ENCODE measurements at places on chromosomes 2 and 18. TPM values are rescaled to one million over a fixed set of nuclear protein-coding genes. Genes with fewer than 3 reads are reported as not detected.

LRP2 gene
- total RNA-seq, result 1.9 TPM

TEX44 gene
- not detected for total RNA-seq

CFAP65 gene
- 0.23 TPM for total RNA-seq

LAMA1 gene
- 47.6 TPM for total RNA-seq

NOSTRIN gene
- total RNA-seq, result not detected

GRCh38 chr2:170052151-170052550 lies 125.8 kb upstream of the MYO3B start:
- no peaks in the 10 kb centered on the region for H3K27me3 ChIP-seq
- H3K4me1 ChIP-seq, result peaks cover 11% of the 10 kb centered on the region
- no peak for DNase-seq
- no peaks in the 10 kb centered on the region for H3K36me3 ChIP-seq
- H3K27ac ChIP-seq, result no peak overlapping the region

DNA sequence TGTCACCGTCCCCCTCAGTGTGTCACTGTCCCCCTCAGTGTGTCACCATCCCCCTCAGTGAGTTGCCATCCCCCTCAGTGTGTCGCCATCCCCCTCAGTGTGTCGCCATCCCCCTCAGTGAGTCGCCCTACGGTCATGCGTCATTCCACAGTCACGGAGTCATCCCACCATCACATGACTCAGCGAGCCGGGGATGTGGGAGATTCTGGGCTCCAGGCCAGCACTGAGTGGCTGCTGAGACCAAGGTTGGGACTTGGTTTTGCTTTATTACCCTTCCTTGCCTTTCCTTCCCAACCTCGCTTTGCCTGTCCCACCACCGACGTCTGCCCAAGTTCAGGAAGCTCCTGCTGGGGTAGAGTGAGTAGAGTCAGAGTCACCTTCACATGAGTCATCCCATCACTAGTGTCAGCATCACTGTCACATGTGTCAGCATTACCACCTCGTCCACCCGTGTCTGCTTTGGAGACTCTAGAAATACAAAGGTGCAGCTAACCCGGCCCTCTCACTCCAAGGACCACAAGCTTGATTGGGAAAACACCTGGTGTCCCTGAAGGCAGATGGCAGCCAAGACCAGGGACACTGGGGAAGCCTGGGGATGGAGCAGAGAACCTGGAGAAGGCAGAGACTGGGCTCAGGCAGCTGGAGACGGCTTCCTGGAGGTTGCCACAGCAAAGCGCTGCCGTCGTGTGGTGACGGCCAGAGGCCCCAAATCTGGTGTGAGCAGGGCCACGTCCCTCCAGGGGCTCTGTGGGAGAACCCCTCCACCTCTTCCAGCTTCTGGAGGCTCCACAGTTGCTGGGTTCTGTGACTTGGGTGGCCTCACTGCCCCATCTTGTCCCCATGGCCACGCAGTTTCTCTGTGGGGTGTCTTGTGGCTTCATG lies 485.2 kb upstream of the SALL3 start:
- DNase-seq, result no peak
- no peaks in the 10 kb centered on the region for H3K4me1 ChIP-seq
- H3K27ac ChIP-seq, result no peak overlapping the region
- H3K27me3 ChIP-seq, result no peaks in the 10 kb centered on the region
- no peak overlapping the region for H3K4me3 ChIP-seq
- H3K36me3 ChIP-seq, result peaks cover 6% of the 10 kb centered on the region

DNA sequence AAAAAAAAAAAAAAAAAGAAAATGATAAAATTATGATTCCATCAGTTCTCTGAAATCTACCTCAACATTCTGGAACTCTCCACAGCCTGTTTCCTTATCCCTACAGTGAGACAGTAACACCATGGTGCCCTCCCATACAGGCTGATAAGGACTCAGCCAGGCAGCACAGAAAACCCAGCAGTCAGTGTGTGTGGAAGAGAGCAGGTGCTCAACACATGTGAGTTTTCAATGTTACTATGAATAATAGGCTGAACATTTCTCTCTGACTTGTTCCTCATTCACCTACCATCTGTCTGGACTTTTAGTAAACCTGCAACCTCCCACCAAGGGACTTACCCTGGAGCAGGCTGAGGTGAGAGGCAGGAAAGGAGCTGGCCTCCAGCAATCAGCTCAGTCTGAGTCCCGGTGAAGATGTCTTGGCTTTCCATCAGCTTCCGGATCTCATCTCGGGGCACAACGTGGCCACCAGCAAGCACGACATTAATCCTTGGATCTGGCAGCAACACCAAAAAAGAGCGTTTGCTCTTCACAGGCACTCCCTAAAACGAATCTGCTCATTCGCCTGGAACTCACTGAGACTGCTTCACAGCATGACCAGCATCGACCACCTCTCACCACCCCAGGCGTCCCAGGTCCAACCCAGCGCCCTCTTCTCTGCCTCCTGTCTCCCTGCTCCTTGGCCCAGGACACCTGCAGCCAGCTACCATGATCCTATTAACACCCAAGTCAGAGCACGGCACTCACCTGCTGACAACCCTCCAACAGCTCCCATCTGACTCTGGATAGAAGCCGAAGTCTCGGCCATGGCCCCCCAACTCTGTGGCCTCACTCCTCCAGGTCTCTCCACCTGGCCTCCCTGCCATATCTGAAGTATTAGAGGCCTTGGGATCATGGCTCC lies 16.5 kb downstream of the PASK start:
- DNase-seq, result no peak
- no peaks in the 10 kb centered on the region for H3K4me1 ChIP-seq
- peaks cover 4% of the 10 kb centered on the region for H3K36me3 ChIP-seq
- H3K27ac ChIP-seq, result no peak overlapping the region

DNA sequence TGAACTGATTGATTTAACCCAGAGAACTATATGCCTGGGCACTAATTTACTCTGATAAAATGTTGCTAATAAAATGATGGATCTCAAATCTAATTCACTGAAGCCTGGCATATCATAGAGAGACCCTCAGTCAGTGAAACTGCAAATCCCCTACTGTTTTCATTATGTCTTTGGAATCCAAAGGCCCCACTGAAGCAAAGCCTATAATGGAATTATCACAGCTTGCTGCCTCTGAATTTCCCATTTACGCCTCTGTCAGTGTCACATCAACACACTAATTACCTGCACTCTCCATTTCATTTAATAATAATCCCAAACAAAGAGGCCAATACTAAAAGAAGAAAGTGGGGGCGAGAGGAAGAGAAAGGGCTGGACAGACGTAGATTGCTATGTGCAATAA lies 470.9 kb downstream of the MBD2 start:
- 0 out of 2 replicates have a peak, but pooled peaks cover 4% of the 10 kb centered on the region for H3K4me1 ChIP-seq
- no peak overlapping the region for H3K4me3 ChIP-seq
- DNase-seq, result no peak
- H3K27ac ChIP-seq, result no peak overlapping the region

GRCh38 chr2:206642075-206643025 lies at the start of gene FAM237A:
Gene FAM237A (plus strand): TSS chr2:206642487. CDS start chr2:206644237, 1,750 bp downstream.
- H3K27ac ChIP-seq, result no peak within 1 kb of the TSS
- peak within 1 kb of the TSS; percentile 64 for H3K4me3 ChIP-seq
- H3K4me1 ChIP-seq, result 0 out of 2 replicates have a peak, but pooled peaks cover 3% of the 10 kb centered on the region
- H3K27me3 ChIP-seq, result peaks cover 57% of the 10 kb centered on the region
- no peaks in the 10 kb centered on the region for H3K36me3 ChIP-seq
